Fibroblast of villous mesenchyme (primary cell): ENCODE measurements at places on chromosomes 11 and 22. TPM values are rescaled to one million over a fixed set of nuclear protein-coding genes. Genes with fewer than 3 reads are reported as not detected.

The NRXN2 gene
- 2.6 and 5.2 TPM in 2 replicates for total RNA-seq

DNA sequence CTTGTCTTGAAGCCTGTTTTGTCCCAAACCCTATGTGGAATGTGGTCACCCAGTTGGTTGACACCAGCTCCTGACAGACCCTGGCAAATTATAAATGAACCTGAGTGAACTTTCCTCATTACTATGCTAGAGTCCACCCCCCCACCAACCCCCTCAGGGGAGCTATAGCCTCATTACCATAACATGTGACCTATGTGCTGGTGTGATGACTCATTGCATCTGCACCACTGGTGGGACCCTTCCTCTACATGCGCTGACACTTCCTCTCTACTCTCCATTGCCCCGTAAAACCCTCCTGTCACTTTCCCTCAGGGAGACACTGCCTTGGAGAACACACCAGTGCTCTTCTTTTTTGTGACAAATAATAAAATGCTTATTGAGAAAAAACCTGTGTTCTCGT, 105.0 kb upstream of the SESN3 start:
- DNase-seq = no peak

- no peak for DNase-seq
These were observed 26.4 kb upstream of the ARHGAP20 start for GRCh38 chr11:110738641-110739040.

The GUCY1A2 gene
- total RNA-seq = 0.43 and 0.64 TPM in 2 replicates

The ANO3 gene
- total RNA-seq = under 0.01 and 0.32 TPM in 2 replicates

DNA sequence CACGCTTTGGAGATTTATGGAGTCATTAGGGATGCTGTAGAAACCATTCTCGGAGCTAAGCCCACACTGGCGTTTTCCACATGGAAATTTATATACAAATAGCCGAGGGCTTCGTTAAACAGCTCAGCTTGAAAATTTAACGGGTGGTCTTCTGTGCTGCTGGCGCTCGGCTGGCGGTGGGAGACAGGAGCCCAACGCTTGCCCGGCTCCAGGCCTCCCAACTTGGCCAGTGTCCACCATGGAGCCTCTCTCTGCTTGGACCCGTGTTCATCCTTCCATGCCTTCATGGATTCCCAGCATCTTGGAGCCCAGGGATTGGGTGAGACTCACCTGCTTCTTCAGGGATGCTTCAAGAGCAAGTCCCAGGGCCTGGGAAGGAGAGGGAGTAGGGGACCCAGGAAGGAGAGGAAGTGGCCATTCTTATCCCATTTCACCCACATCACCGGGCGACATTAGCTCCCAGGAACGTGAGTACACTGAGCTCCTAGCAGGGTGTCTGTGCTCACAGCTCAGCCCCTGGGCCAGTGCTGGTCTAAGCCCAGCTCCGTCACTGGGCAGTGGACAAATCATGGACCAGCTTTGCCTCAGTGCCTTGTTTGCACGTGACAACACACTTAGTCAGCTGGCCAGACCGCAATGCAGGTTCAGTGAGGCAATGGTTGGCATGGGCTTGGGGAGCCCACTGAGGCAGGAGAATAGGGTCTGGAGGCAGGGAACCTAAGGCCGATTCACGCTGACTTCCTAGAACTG, 944.3 kb downstream of the BRD1 start:
- DNase-seq = no peak

DNA sequence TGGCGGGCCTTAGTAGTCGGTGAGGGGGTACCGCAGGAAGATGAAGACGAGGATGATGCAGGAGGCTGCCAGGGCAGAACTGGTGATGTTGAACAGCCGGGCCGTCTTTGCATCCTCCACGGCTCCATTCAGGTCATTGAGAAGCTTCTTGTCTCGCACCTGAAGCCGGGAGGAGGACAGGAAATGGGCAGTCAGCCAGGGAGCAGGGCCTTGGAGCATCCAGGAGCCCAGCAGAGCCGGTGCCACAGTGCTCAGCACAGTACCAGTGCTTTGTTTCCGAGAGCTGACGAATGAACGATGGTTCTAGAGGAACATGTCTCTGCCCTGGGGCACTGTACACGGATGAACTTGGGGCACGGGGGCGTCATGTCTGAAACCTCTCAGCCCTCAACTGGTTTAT, 15.1 kb downstream of the IFITM10 start:
- no peak for DNase-seq

DNA sequence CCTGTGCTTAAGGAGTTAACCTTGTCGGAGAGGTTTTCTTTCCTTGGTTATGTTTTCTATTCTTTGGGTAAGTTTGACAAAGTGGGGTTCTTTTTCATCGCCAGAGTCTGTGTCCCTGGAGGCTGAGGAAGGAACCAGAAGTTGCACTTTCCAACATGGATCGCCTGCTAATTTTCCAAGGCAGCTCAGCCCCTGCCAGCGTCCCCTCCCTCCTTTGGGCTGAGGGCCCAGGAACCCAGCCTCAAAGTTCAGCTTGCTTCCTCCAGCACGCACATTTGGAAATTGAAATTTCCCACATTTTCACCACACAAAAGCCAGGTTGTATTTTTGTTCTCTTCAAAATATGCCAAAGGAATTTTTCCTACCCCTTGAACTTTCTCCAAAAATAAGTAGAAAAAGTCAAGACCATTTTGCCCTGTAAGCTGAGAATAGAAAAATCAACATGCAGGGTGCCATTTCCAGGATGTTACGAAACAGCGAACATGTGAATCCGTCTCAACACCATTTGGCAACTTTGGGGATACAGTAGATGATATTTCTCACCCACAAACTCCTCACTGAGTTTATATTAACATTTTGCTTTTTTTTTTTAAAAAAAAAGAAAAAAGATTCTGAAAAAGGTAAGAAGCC, 343.5 kb downstream of the TENM4 start:
- DNase-seq = no peak

DNA sequence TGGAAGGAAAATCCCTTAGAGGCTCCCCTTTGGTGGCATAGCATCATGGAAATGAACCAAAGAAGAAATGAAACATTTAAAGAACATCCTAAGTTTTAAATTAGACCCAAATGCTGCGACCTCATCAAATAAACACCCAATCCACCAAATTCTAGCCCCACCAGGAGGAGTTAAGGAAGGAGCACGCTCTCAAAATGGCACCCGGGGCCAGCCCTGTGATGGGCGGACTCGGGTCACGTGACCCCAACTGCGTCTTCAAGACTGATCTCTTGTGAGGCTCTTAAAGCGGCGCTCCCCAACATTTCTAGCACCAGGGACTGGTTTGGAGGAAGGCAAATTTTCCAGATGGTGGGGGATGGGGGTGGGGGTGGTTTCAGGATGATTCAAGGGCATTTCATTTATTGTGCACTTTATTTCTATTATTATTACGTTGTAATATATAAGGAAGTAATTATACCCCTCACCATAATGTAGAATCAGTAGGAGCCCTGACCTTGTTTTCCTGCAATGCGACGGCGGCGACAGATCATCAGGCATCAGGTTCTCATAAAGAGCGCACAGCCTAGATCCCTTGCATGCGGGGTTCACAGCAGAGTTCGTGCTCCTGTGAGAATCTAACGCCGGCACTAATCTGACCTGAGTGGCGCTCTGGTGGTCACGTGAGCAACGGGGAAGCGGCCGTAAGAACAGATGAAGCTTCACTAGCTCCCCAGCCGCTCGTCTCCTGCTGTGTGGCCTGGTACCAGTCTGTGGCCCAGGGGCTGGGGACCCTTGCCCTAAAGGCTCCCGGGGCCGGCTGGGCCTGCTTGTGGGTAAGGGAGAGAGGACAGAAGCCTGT, 90.6 kb upstream of the SLC22A12 start:
- no peak for DNase-seq

- DNase-seq = no peak
These were observed 260.4 kb downstream of the ST3GAL4 start for GRCh38 chr11:126615845-126616244.

The SUSD2 gene
- total RNA-seq = 0.64 and 1.3 TPM in 2 replicates

GRCh38 chr11:94018721-94019120, 2.4 kb upstream of the HEPHL1 start:
- DNase-seq = no peak

The FOLH1 gene
- not detected in 2 replicates for total RNA-seq

- no peak for DNase-seq
These were observed 44.9 kb downstream of the CD82 start for GRCh38 chr11:44610186-44610955.

DNA sequence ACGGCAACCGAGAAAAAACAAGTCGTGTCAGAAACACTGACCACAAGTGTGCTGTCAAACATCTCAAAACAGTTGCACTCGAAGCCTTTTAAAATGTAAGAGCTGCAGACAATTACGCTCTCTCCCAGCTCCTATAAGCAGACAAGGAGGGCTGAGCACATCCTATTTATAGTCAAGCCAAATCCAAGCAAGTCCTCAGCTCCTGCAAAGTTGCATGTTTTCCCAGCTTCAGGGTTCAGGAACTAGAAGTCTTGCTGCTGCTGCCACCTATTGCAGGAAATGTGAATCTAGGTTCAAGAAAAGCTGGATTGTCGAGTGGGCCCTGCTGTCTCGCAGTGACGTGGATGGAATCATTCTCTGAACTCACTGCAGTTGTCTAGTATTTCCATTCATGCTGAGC, 15.5 kb downstream of the EFCAB6 start:
- peak; percentile 58 for DNase-seq
